ENCODE measurements at places on chromosomes 11 and 22.

- DNase-seq: no peak
Observed at GRCh38 chr22:48224332-48224731, 1461.9 kb downstream of the TBC1D22A start.

DNA sequence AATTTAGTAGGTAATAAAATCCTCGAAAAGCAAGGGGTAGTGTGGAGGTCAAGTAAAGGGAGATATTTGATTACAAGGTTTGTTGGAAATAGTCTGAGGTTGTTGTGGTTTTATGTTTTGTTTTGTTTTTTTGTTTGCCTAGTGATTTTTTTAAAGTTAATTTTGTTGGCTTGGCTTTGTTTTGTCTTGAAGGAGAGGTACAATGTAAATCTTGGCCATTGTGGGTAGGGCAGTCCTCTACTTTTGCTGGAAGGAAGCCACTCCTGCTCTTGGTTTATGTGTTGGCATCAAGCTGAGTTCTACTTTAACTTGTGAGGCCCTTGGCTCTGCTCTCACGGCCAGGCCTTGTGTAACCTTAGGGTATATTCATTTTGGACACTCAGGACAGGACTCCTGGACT, 3.2 kb downstream of the AMOTL1 start:
- no peak for DNase-seq

DNA sequence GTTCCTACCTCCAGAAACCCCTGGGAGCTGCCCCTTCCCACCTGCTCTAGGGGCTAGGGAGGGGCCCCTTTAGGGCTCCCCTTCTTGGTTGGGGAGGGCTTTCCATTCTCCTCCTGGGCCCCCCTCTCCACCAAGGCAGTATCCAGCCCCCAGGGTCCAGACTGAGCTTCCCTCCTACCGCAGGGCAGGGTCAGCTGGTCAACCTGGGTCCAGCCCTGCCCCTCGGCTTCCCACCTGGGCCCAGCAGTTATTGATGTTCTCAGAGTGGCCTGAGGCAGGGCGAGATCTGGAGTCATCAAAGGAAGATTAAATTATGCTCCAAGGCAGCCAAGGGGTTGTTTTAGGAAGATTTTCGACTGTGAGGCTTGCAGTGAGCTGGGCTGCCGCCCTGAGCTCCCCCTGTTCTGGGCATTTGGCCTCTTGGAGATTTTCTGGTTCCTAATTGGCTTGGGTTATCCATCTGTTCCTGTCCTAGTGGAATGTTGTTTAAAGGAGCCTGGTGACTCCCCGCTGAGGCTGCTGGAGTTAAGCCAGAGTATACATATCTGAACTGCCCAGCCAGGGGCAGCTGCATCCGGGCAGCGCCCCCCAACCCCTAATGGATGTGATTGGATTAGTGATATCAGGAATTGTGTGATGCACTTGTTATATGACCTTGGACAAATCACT, 1.8 kb upstream of the SLC22A8 start:
- DNase-seq: peak; percentile 69

DNA sequence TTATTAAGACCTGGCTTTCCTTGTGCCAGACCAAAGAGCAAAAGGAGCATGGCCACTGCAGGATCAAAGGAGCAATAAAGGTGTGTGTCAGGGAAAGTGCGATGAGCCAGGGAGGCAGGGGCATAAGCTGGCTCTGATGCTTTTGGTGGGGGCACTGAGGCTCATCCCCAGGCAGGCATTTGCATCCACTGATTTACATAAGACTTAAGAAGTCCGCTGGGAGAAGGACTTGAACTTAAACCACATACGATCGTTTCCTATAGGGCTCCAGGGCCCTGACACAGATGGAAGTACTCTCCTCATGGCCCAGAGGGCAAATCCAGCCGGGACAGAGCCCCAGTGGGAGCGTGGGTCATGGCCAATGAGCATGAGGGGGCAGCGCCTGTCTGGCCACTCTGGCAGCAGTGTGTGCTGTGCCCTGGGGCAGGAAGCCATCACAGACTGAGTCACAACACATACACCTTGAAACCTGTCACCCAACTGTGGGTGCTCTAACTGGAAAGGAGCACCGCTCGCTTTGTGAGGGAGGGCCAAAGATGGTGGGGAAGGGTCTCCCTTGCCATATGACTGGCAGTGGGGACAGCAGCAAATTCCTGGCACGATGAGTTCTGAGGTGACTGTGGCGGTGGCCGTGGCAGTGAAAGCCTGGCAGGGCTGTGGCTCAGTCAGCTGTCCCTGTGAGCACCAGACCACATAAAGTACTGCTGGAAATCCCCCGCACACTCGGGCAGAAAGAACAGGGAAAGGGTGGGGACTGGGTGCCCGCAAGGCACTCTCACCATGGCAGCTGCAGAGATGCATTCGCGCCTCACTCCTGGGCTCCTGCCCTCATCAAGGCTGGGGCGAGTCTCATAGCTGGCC, 79.4 kb upstream of the LMO1 start:
- no peak for DNase-seq

- no peak for DNase-seq
Observed at GRCh38 chr11:7511401-7511800, 2.4 kb upstream of the PPFIBP2 start.

GRCh38 chr11:99555486-99555885, 534.7 kb downstream of the CNTN5 start:
- no peak for DNase-seq

GRCh38 chr11:113179181-113179704, 135.1 kb upstream of the TTC12 start:
- DNase-seq: no peak

GRCh38 chr22:27748751-27749191, 52.8 kb downstream of the MN1 start:
- DNase-seq: no peak

DNA sequence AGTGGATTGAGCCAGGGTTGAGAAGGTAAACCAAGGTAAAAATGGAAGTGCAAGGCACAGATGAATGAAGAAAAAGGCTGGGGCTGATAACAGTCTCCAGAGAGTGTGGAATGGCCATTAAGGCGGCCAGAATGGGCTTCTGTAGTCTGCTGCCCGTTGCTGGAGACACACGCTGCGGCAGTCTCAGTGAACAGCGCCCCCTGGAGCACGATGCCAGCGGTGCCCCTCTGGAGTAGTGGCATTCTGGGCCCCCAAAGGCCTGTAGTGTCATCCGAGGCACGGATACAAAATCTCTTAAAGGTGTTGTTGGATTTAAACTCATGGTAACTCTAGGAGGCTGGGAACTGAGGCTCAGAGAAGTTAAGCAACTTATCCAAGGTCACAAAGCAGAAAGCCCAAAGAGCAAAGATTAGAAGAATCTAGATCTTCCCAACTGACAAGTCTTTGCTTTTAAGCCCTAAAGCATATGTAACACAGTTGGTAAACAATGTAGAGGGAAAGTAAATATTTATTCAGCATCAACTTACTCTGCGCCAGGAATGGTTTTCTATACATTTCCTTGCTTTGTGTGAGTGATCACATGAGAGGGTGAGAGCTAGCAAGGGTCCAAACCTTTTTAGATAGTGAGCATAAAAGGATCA, 18.2 kb downstream of the KCNJ1 start:
- DNase-seq: no peak

- DNase-seq: no peak
Observed at GRCh38 chr11:124074554-124074953, 33.4 kb upstream of the OR10G7 start.

GRCh38 chr11:7906481-7906880, 24.6 kb downstream of the OR10A6 start:
- DNase-seq: no peak

- DNase-seq: peak; percentile 72
Observed at GRCh38 chr22:50507991-50508884, at the start of gene NCAPH2. TSS of gene NCAPH2 (plus strand) at chr22:50508224. CDS start at chr22:50508338, 114 bp downstream.

DNA sequence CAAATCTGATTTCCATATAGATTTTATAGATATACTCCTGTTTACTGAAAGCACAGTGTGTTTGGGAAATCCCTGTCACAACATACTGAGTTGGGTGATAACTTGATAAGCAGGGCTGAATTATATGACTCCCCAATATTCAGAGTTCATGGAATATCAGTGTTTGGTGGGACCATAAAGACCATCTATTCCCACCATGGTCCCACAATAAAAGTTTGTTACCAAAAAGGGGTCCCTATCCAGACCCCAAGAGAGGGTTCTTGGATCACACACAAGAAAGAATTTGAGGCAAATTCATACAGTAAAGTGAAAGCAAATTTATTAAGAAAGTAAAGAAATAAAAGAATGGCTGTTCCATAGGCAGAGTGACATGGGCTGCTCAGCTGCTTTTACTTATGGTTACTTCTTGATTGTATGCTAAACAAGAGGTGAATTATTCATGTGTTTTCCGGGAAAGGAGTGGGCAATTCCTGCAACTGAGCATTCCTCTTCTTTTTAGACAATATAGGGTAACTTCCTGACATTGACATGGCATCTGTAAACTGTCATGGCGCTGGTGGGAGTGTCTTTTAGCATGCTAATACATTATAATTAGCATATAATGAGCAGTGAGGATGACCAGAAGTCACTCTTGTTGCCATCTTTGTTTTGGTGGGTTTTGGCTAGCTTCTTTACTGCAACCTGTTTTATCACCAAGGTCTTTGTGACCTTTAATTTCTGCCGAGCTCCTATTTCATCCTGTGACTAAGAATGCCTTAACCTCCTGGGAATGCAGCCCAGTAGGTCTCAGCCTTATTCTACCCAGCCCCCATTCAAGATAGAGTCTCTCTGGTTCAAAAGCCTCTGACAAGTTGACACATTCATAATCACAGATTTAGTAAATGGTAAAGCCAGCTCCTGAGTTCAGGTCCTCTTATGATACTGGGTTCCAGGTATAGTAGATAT, 240.6 kb upstream of the PDGFD start:
- no peak for DNase-seq

DNA sequence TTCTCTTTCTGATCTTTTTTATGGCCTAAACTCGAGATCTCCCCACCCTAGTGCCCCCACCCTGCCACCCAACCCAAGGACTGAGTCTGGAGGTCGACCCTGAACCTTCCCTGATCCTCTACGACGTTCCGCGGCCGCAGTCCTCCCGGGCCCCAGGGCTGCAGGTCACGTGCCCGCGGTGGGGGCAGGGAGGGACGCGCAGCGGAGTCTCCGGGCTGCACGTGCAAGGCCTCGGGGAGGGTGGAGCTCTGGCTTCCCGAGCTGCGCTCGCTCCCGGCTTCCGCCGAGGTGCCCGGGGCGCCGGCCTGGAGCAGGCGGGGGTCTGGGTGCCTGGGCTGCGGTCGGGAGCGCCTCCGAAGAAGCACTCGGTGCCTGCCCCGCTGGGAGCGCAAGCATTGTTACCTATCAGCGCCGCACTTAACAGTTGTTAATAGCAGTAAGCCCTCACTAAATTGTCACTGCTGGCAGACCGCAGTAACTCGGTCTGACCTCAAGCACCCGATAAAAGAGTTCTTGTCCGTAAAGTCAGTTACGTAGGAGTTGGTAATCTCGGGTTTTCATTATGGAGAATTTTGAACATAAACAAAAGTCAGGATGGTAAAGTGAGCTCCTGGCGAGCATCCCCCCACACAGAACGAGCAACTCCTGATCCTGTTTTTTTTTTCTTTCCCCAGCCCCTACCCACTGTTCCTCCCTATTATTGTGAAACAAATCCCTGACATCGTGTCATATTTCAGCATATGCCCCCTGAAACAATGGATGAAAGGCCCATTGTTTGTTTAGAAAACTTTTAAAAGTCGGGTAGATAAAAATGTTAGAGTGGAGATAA, 69.7 kb upstream of the EP300 start:
- DNase-seq: peak; percentile 31

DNA sequence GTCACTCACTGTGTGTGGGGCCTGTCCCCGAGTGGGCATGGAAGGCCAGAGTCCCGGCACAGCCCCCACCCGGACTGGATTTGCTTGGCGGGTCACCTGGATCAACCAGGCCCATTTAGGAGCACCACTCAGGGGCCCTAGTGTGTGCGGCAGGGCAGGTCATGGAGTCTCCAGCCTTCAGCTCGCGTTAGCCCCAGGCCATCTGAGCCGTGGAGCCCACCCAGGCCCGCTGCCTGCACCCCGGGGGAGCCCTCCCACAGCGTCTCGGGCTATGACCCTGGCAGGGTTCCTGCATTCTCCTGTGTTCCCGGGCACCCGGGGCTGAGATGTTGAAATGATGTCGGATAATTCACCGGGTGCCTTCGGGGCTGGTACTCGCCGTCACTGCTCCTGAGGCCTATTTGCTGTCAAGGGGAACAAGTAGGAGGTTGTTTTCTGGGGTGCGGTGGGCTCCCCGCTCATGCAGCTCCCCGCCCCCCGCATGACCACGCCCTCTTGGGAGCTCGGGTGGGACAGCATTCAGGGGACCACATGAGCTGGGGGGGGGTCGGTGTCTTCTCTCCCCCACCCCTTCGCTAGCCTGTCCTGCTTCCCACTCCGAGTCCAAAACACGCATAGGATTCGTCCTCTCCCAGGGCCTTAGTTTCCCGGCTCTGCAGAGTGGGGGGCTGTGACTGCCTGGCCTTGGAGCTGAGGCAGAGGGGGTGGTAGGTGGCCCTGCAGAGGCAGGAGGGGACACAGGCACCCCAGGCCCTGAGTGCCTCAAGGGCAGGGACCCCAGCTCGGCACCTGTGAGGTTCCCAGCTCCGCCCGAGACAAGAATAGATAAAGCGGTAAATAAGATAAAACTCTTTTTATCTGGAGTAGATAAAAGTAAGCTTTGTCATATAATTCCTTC, 77.2 kb downstream of the KCNQ1 start:
- DNase-seq: no peak

- no peak for DNase-seq
Observed at GRCh38 chr22:35484651-35485556, 55.7 kb upstream of the RASD2 start.

GRCh38 chr11:110431051-110431672, 1.4 kb downstream of the FDX1 start:
- DNase-seq: no peak

DNA sequence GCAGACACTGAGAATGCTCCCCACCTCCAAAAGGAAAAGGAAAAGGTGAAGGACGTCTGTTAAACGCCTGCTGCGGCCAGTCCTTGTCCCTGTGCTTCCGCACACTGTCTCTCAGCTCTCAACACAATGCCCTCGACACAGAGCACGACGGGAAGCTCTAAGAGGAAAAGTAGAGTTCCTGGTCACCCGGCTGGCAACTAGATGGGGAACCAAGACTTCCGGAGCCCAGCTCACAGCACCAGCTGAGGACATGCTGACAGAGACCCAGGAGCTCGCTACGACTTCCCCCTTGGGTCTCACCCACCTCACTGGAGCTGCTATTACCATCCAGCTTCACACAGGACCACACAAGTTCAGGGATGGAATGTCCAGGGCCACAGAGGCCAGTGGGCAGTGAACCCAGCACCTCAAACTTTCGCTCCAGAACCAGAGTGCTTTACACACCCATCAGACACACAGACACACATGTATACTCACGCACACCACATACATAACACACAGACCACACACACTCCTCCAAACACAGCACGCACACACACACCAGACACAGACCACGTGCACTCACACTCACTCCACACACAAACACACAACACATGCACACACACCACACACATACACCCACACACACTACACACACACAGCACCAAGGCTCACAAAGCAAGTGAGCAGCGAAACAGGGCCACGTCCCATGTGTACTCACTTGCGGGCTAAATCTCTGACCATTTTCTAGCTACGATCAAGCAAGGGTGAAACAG, 9.6 kb downstream of the SULT4A1 start:
- no peak for DNase-seq

- no peak for DNase-seq
Observed at GRCh38 chr11:9651899-9652748, 11.8 kb upstream of the SWAP70 start.

- no peak for DNase-seq
Observed at GRCh38 chr11:63937713-63938478, 906 bp upstream of the NAA40 start.

GRCh38 chr11:71478528-71478840, 25.5 kb downstream of the NADSYN1 start:
- no peak for DNase-seq

Data from NCI-H524 treated with DMSO at 0.1 percent for 48 hours (cell line).